Osteoblast (primary cell): ENCODE measurements at places on chromosomes 4 and X. TPM values are rescaled to one million over a fixed set of nuclear protein-coding genes. Genes with fewer than 3 reads are reported as not detected.

Gene FAM90A26
- total RNA-seq, result not detected in 2 replicates

DNA sequence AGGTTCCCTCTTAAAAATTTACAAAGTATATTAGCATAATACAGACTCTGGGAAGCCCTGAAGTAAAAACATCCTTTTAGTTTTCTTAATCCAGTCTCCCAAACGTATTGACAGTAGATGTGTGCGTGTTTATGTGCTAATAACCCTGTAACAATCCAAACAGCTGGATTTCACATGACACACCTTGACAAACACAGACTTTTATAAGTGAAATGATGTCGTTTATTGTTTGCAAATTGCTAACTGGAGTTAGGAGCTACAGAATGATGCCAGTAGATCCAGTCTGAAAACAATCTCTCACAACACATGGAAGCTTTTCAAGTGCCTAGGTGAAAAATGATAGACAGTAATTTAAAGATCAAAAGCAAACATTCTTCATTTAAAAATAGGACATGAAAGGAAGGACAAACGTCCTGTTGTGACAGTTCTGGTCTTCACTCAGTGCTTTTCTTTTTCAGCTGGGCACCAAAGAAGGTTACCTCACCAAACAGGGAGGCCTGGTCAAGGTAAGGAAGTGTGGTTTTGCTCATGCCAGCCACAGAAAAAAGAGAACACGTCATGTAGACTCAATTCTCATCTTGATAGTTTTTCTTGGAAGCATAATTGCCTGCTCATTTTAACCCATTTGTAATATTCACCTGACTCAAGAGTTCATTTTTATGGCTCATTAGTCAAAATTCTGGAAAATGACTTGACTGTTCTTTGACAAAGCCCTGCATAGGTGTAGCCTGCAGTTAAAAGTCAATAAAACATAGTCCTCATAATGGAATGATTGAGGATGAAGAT, 32.9 kb downstream of the LAMTOR3 start:
- no peak overlapping the region for H3K4me3 ChIP-seq
- no peaks in the 10 kb centered on the region for H3K4me1 ChIP-seq
- no peak for DNase-seq
- H3K36me3 ChIP-seq, result no peaks in the 10 kb centered on the region
- H3K27ac ChIP-seq, result no peak overlapping the region

Gene LAMTOR3
- total RNA-seq, result 39.5 and 42.0 TPM in 2 replicates

- DNase-seq, result no peak
- no peak overlapping the region for H3K27ac ChIP-seq
- no peak overlapping the region for H3K4me3 ChIP-seq
These were observed 82.1 kb downstream of the SLC39A8 start for GRCh38 chr4:102263024-102263787.

DNA sequence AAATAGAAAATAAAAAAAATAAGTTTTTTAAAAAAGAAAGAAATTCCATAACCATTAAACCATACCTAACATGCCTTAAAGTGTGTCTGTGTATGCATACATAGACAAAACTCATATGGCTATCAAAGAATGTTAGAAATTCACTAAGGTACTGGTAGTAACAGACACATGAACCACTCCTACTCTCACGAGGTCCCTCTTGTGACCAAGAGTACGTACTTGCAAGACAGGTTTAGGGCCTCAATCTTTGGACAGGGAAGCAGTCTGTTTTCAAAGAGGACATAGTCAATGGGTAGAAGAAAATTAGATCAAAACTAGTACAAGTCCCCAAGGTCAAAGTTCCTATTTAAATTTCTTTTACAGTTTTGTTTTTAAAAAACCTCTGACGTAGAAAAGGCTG, 117.3 kb downstream of the CHM start:
- H3K4me1 ChIP-seq, result no peaks in the 10 kb centered on the region
- DNase-seq, result no peak
- no peak overlapping the region for H3K4me3 ChIP-seq
- H3K36me3 ChIP-seq, result no peaks in the 10 kb centered on the region
- H3K27me3 ChIP-seq, result no peaks in the 10 kb centered on the region

- no peaks in the 10 kb centered on the region for H3K36me3 ChIP-seq
- no peaks in the 10 kb centered on the region for H3K4me1 ChIP-seq
- H3K27me3 ChIP-seq, result no peaks in the 10 kb centered on the region
- H3K27ac ChIP-seq, result no peak overlapping the region
- DNase-seq, result no peak
These were observed 27.8 kb upstream of the ACSL4 start for GRCh38 chrX:109760922-109761250.

GRCh38 chrX:110847334-110847733, 51.7 kb upstream of the CHRDL1 start:
- H3K27ac ChIP-seq, result no peak overlapping the region
- no peaks in the 10 kb centered on the region for H3K36me3 ChIP-seq
- H3K27me3 ChIP-seq, result peaks cover 20% of the 10 kb centered on the region
- no peaks in the 10 kb centered on the region for H3K4me1 ChIP-seq
- peak; percentile 72 for DNase-seq

DNA sequence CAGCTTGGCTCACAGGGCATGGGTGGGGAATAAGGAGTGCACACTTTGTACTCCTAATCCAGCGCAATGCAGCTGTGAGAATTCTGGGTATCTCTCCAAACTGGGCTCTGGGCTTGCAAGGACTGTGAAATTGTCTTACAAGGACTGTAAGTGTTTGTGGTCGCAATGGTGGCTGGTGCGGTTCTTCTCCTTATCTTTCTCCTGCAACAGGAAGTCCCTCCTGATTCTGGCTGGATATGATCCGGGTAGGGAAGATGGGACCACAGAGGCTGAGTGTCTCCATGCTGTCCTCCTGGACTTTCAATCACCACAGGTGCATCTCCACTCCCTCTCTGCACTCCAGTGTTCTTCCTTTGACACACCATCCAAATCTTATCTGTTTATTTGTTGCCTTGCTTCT, 55.7 kb upstream of the GYPE start:
- no peak overlapping the region for H3K4me3 ChIP-seq
- no peaks in the 10 kb centered on the region for H3K27me3 ChIP-seq
- no peak overlapping the region for H3K27ac ChIP-seq
- no peaks in the 10 kb centered on the region for H3K36me3 ChIP-seq

- no peak overlapping the region for H3K4me3 ChIP-seq
- no peak for DNase-seq
- no peaks in the 10 kb centered on the region for H3K36me3 ChIP-seq
- no peaks in the 10 kb centered on the region for H3K27me3 ChIP-seq
- no peaks in the 10 kb centered on the region for H3K4me1 ChIP-seq
These were observed 227.3 kb upstream of the CENPE start for GRCh38 chr4:103425406-103425805.

DNA sequence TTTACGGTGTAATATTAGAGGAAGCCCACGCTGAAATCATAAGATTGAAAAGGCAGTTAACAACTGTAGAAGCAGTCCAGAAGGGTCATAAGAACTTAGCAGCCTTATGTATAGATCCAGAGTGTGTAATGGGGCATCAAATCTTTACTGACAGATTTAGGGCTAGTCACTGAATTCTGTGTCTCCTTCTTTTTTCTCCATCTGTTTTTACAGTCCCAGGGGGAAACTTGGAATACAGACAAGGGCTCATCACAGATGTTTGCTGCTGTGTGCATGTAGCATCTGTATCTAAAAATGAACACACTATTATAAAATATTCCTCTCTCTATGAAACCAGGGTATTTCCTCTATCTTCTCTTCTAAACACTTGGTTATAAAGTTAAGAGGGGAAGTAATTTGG, 43.9 kb downstream of the CYSLTR1 start:
- no peak overlapping the region for H3K4me3 ChIP-seq
- DNase-seq, result no peak

Gene TCEAL7
- 6.5 and 10.0 TPM in 2 replicates for total RNA-seq

Gene BANK1
- total RNA-seq, result 1.8 and 2.7 TPM in 2 replicates

Gene RRH
- total RNA-seq, result under 0.01 TPM in 1 of 2 replicates, not detected in the other

DNA sequence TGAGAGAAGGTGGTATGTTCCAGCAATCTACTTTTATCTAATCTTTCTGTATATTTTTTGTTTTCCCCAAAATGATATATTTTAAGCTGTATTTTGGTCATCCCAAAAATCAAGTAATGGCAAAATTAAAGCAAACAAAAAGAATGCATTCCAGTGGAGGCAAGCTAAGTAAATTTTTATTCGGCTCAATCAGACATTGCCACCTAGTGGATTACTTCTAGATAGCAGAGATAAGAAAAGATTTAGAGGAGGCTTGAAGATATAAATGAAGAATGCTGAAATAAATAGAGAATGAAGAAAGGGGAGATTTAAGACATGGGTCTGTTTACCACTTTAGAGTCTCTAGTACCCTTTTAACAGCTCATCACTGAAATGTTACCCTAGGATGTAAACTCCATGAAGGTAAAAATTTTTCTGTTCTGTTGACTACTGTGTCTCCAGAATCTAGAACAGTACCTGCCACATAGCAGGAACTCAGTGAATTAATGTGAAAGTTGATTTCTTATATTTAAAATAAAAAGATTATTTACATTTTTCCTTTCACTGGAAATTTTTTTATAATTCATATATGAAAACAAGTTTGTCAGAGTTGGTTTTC, 110.9 kb upstream of the ANK2 start:
- H3K27me3 ChIP-seq, result no peaks in the 10 kb centered on the region
- no peaks in the 10 kb centered on the region for H3K4me1 ChIP-seq
- no peak overlapping the region for H3K4me3 ChIP-seq
- DNase-seq, result peak; percentile 43

Gene UGT2B11
- total RNA-seq, result not detected in 2 replicates

Gene ADH1A
- not detected in 2 replicates for total RNA-seq

Gene RNF150
- 13.4 and 13.8 TPM in 2 replicates for total RNA-seq

Gene CCDC149
- 12.3 and 14.7 TPM in 2 replicates for total RNA-seq

Gene ASB11
- total RNA-seq, result not detected in 2 replicates

DNA sequence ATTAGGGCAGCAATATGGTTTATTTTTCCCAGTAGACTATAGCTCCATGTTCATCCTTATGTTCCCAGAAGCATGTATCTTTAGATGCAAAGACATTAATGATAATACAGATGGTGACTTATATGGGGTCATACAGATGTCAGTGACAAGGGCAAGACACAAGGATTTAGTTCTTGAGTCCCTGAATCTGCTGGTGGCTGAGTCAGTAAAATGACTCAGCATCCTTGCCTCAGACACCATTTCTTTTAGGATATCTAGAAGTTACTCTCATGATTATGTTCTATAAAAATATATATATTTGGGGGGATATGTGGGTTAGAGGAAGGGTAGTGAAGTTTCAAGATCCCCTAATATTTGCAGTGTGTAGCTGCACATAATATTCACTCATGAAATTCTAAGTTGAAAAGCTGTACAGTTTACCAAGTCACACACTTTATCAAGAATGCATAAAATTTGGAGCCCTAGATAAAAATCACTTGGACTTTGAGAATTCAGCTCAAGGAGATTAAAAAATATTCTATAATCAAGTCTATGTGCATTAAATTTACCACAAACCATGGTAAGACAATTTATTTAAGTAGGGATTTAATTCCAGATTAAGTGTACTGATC, 101.9 kb downstream of the LNX1 start:
- no peak for DNase-seq
- no peaks in the 10 kb centered on the region for H3K36me3 ChIP-seq
- H3K27ac ChIP-seq, result peak overlapping the region; percentile 74

Gene GPR82
- not detected in 2 replicates for total RNA-seq

DNA sequence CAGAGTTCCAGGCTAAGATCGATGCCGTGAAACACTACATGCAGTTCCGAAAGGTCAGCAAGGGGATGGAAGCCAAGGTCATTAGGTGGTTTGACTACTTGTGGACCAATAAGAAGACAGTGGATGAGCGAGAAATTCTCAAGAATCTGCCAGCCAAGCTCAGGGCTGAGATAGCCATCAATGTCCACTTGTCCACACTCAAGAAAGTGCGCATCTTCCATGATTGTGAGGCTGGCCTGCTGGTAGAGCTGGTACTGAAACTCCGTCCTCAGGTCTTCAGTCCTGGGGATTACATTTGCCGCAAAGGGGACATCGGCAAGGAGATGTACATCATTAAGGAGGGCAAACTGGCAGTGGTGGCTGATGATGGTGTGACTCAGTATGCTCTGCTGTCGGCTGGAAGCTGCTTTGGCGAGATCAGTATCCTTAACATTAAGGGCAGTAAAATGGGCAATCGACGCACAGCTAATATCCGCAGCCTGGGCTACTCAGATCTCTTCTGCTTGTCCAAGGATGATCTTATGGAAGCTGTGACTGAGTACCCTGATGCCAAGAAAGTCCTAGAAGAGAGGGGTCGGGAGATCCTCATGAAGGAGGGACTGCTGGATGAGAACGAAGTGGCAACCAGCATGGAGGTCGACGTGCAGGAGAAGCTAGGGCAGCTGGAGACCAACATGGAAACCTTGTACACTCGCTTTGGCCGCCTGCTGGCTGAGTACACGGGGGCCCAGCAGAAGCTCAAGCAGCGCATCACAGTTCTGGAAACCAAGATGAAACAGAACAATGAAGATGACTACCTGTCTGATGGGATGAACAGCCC, 9.3 kb downstream of the CNGA2 start:
- DNase-seq, result no peak
- H3K27me3 ChIP-seq, result peaks cover under 1% of the 10 kb centered on the region

Gene LAS1L
- total RNA-seq, result 13.3 and 14.1 TPM in 2 replicates

- H3K4me3 ChIP-seq, result no peak overlapping the region
- no peak for DNase-seq
- peaks cover under 1% of the 10 kb centered on the region for H3K36me3 ChIP-seq
- H3K27ac ChIP-seq, result no peak overlapping the region
- no peaks in the 10 kb centered on the region for H3K27me3 ChIP-seq
These were observed 55.8 kb downstream of the FGF16 start for GRCh38 chrX:77502951-77503525.

Gene CT45A2
- not detected in 2 replicates for total RNA-seq

Gene SLC4A4
- 13.0 and 24.8 TPM in 2 replicates for total RNA-seq

Gene RASGEF1B
- 4.1 and 5.8 TPM in 2 replicates for total RNA-seq

DNA sequence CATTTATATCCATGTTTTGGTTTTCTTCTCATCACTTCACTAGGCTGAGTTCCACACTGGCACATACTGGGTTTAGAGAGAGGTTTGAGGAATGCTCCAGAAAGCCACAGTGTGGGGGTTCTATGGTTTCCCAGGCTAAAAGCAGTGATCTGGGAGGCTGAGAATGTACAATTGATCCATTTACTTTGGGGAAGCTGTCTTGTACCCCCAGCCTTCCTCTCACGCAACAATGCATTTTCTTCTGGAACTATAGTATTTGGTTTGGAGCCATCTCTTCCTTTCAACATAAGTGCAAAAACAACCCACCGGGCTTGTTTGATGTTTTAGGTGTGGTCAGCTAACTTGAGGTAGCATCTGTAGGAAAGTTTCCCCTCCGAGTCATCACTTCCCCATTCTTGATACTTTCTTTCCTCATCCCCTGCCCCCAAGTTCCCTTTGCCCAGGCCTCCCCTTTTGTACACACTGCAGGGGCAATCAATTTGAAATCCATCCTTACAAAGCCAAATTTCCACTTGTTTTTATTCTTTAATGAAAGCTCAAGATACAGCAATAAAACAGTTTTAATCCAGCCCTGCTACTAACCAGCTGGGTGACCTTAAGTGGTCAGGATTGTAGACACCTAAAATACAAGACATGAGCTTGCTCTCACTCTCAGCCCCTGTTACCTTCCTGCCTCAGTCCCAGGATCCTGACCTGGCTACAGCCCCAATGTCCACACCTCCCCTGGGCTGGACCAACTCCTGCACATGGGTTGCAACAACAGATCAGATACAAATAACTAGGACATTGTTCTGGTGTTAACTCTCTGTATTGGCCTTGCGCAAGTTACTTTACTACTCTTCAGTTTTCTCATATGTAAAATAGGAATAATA, 109.2 kb downstream of the FHDC1 start:
- no peaks in the 10 kb centered on the region for H3K36me3 ChIP-seq
- H3K27me3 ChIP-seq, result no peaks in the 10 kb centered on the region
- H3K27ac ChIP-seq, result no peak overlapping the region
- no peak for DNase-seq
- no peak overlapping the region for H3K4me3 ChIP-seq
- no peaks in the 10 kb centered on the region for H3K4me1 ChIP-seq

- no peaks in the 10 kb centered on the region for H3K27me3 ChIP-seq
- no peaks in the 10 kb centered on the region for H3K4me1 ChIP-seq
- no peak for DNase-seq
- no peaks in the 10 kb centered on the region for H3K36me3 ChIP-seq
These were observed 146.6 kb downstream of the AASDH start for GRCh38 chr4:56240554-56241174.

Gene MAGEB10
- not detected in 2 replicates for total RNA-seq

Gene F11
- total RNA-seq, result not detected in 2 replicates

Gene KIAA1210
- not detected in 2 replicates for total RNA-seq
